ENCODE measurements at places on chromosomes 2 and 18.

GRCh38 chr2:142721015-142721414 lies 156.4 kb upstream of the KYNU start:
- H3K27ac ChIP-seq: no peak overlapping the region
- DNase-seq: no peak
- H3K4me3 ChIP-seq: no peak overlapping the region
- no peaks in the 10 kb centered on the region for H3K27me3 ChIP-seq
- H3K36me3 ChIP-seq: no peaks in the 10 kb centered on the region

DNA sequence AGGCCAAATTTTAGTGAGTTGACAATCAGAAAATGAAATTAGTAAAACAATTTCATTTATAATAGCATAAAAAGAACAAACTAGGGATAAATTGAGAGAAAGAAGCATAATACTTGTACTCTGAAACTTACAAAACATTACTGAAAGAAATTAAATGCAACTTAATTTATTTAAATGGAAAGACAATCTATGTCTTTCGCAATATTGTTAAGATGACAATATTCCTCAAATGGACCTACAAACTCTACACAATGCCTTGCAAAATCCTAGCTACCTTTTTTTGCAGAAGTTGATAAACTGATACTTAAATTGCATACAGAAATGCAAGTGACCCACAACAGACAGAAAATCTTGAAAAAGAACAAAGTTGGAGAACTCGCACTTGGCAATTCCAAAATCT lies 9.1 kb downstream of the EPG5 start:
- peaks cover 19% of the 10 kb centered on the region for H3K4me1 ChIP-seq
- H3K36me3 ChIP-seq: peaks cover 30% of the 10 kb centered on the region
- DNase-seq: no peak
- no peaks in the 10 kb centered on the region for H3K27me3 ChIP-seq
- H3K4me3 ChIP-seq: no peak overlapping the region

- no peak overlapping the region for H3K27ac ChIP-seq
- no peak overlapping the region for H3K4me3 ChIP-seq
- H3K36me3 ChIP-seq: no peaks in the 10 kb centered on the region
- H3K27me3 ChIP-seq: peaks cover 24% of the 10 kb centered on the region
Observed at GRCh38 chr2:9982248-9982647, 30.8 kb downstream of the GRHL1 start.

DNA sequence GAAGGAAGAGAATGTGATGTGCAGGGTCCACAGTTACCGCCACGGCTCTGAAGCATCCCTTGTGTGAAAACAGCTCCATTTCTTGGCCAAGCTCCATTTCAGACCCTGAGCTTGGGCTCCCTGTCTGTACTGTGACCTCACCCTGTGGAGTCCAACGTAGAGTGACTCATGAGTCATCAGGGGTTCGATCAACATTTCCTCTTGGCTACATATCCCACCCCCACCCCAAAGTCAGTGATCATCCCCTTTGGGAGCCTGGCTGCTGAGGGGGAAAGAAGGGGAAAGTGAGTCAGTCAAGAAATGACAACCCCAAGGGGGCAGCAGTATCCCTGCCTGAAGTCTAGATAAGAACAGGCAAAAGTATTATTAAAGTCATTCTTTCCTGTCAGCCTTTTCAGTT lies 62.2 kb downstream of the PAPOLG start:
- H3K27me3 ChIP-seq: no peaks in the 10 kb centered on the region
- H3K36me3 ChIP-seq: peaks cover 5% of the 10 kb centered on the region
- peak overlapping the region; percentile 61 for H3K4me3 ChIP-seq

- no peaks in the 10 kb centered on the region for H3K36me3 ChIP-seq
- H3K27ac ChIP-seq: peak overlapping the region; percentile 55
- no peak overlapping the region for H3K4me3 ChIP-seq
- no peak for DNase-seq
- peaks cover 12% of the 10 kb centered on the region for H3K4me1 ChIP-seq
Observed at GRCh38 chr2:226715347-226715990, 84.2 kb downstream of the IRS1 start.

DNA sequence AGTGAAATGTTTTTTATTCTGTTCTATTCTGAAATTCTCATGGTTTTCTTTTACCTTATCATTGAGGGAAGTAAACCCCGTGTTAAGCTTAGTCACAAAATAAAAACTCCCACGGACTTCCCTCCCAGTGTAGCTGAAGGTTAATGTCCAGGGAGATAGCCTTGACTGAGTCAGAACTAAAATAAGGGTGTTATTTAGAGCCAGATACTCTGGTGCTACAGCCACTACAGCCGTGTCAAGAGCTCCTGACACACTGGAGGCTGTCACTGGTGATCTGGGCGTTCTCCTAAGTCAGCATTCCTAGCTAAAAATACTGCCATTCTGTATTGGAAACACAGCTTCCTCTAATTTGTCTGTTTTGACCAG lies 82.0 kb upstream of the RANBP2 start:
- peaks cover 60% of the 10 kb centered on the region for H3K4me1 ChIP-seq
- peak overlapping the region; percentile 45 for H3K4me3 ChIP-seq
- H3K36me3 ChIP-seq: peaks cover 13% of the 10 kb centered on the region
- no peak for DNase-seq
- H3K27me3 ChIP-seq: no peaks in the 10 kb centered on the region

- peak; percentile 45 for DNase-seq
- peaks cover 20% of the 10 kb centered on the region for H3K27me3 ChIP-seq
- peaks cover 3% of the 10 kb centered on the region for H3K4me1 ChIP-seq
- no peak overlapping the region for H3K4me3 ChIP-seq
- H3K36me3 ChIP-seq: no peaks in the 10 kb centered on the region
- no peak overlapping the region for H3K27ac ChIP-seq
Observed at GRCh38 chr18:35525795-35526494, 28.2 kb upstream of the INO80C start.

GRCh38 chr2:17416884-17417391 lies 101.3 kb downstream of the RAD51AP2 start:
- no peak overlapping the region for H3K27ac ChIP-seq
- DNase-seq: no peak
- no peak overlapping the region for H3K4me3 ChIP-seq
- no peaks in the 10 kb centered on the region for H3K4me1 ChIP-seq

- H3K27me3 ChIP-seq: peaks cover 9% of the 10 kb centered on the region
- H3K27ac ChIP-seq: no peak overlapping the region
- H3K36me3 ChIP-seq: no peaks in the 10 kb centered on the region
- no peak overlapping the region for H3K4me3 ChIP-seq
Observed at GRCh38 chr18:610214-610928, 13.6 kb downstream of the CLUL1 start.

- H3K27me3 ChIP-seq: peaks cover 37% of the 10 kb centered on the region
- no peak overlapping the region for H3K4me3 ChIP-seq
- no peak overlapping the region for H3K27ac ChIP-seq
- H3K36me3 ChIP-seq: no peaks in the 10 kb centered on the region
- DNase-seq: no peak
- H3K4me1 ChIP-seq: no peaks in the 10 kb centered on the region
Observed at GRCh38 chr18:54316071-54316820, 41.4 kb downstream of the STARD6 start.

DNA sequence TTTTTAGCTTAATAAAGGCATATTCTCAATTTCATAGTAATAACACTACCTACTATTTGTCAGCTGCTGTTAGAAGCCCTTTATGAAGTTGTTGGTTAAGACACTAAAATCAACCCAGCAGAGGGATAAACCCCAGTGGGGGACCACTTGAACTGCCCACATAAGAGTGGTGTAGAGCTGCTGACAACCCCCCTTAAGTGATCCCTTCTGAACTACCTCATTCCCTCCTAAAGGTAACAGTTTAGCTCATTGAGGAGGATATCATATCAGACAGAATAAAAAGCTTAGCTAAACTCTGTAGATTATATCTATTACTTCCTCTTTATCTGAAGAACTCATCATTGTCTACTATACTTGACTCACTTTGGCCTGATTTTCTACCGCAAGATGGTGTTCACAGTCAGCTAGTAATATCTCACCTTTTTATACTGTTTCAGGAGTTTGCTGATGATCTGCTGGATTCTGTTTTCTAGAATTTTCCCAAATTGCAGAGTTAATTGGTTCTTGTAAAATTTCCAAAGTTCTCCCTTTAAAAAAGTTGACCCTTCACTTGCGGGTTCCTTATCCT lies 16.2 kb downstream of the GALM start:
- DNase-seq: no peak
- H3K4me1 ChIP-seq: peaks cover 52% of the 10 kb centered on the region
- peak overlapping the region; percentile 61 for H3K4me3 ChIP-seq
- H3K27ac ChIP-seq: peak overlapping the region; percentile 79

- H3K36me3 ChIP-seq: no peaks in the 10 kb centered on the region
- H3K4me3 ChIP-seq: no peak overlapping the region
- no peak for DNase-seq
- peaks cover 8% of the 10 kb centered on the region for H3K27me3 ChIP-seq
Observed at GRCh38 chr18:44599412-44599811, 81.3 kb upstream of the SETBP1 start.

- H3K4me1 ChIP-seq: peaks cover 4% of the 10 kb centered on the region
- no peak for DNase-seq
- H3K27me3 ChIP-seq: no peaks in the 10 kb centered on the region
- no peak overlapping the region for H3K4me3 ChIP-seq
Observed at GRCh38 chr2:188984065-188984491, 9.9 kb downstream of the COL3A1 start.

DNA sequence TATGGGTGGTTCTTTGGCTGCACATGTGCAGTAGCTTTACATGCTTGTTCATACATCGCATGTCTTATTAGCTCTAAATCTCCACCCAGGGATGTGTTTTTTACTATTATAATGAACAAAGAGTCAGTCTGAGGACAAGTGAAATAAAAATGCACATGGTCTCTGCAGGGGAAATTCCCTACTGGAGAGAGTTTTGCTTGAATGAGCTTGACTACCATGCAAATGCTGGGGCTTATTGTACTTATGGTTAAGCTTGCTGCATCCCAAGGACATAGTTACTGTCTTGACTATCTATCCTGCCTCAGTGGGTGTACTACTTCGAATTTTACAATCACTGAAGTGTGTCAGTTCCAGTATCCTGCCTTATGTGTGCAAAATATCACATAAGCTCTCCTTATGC lies 362.7 kb downstream of the TDRD15 start:
- no peaks in the 10 kb centered on the region for H3K4me1 ChIP-seq
- no peak overlapping the region for H3K27ac ChIP-seq
- H3K27me3 ChIP-seq: no peaks in the 10 kb centered on the region

- no peaks in the 10 kb centered on the region for H3K36me3 ChIP-seq
- no peaks in the 10 kb centered on the region for H3K27me3 ChIP-seq
- no peak overlapping the region for H3K4me3 ChIP-seq
Observed at GRCh38 chr2:99772591-99773331, 282.9 kb upstream of the REV1 start.

- H3K4me1 ChIP-seq: no peaks in the 10 kb centered on the region
- DNase-seq: no peak
- peaks cover 1% of the 10 kb centered on the region for H3K27me3 ChIP-seq
Observed at GRCh38 chr2:1914541-1915165, 170.3 kb upstream of the PXDN start.

DNA sequence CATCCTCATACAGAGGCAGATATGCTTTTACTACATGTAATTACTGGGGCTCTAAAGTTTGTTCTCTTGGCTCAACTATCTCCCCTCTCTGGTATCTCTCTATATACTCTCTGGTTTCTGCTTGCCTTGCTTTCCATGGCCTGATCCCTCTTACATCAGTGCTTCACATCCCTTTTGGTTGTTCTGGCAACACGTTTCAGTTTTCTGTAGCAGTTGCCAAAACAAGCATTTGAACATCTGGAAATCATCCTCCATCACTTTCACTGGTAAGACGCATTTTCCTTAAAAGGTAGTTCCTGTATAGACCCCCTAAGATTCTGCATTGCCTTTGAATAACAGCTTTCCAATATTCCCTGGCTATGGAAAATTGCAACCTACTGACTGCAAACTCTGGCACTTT lies 25.9 kb downstream of the COL5A2 start:
- H3K36me3 ChIP-seq: no peaks in the 10 kb centered on the region
- H3K27ac ChIP-seq: no peak overlapping the region
- no peak for DNase-seq
- H3K27me3 ChIP-seq: no peaks in the 10 kb centered on the region
- no peaks in the 10 kb centered on the region for H3K4me1 ChIP-seq

- no peak for DNase-seq
- H3K27ac ChIP-seq: no peak overlapping the region
- H3K4me3 ChIP-seq: no peak overlapping the region
- H3K27me3 ChIP-seq: peaks cover 40% of the 10 kb centered on the region
- H3K36me3 ChIP-seq: no peaks in the 10 kb centered on the region
Observed at GRCh38 chr2:12847694-12848575, 131.2 kb downstream of the TRIB2 start.

DNA sequence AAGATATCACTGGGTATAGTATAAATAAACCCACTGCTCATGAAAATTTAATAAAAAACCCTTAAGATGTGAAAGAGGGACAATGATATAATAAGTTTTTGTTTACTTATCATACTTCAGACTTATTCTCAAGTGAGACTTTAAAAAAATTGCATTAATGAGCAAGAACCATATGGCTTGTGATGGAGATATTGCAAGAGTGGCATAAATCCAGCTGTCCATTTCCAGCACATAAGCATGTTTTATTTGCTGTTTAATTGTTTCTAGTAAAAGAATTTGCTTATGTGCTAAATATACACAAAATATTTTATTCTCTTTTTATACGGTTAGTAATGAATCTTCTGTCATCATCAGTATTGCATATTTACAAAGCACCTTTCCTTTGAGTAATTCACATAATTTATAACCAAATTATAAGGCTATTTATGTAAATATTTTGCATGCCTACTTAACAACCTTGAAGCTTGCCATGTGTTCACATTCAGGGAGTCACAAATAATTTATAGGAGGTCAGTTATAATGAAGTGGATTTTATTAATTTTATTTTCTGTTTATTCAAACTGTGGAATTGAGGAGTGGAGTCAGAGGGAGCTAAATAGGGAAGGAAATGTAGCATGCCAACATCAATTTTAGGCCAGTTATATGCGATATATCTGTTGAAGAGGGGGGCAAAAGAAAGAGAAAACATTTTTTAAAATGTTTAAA lies 318.5 kb upstream of the CWC22 start:
- no peak overlapping the region for H3K4me3 ChIP-seq
- no peak for DNase-seq
- no peaks in the 10 kb centered on the region for H3K36me3 ChIP-seq

DNA sequence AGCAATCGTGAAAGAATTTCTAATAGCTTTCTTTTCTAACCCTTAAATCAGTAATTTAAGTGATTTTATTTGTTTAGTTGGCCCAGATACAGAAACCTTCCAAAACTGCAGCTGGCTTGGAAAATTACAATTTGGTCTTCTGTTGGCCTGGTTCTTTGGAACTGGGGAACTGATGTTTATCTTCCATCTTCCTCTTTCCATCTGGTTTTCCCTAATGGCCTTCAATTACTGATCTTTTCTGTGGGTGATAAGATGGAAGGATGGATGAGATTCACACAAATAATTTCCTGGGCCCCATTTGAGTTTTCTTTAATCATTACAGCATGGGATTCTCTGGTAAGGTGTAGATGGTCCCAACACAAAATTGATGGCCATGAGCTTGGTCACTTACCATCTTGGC lies 106.5 kb upstream of the CHRNA1 start:
- H3K36me3 ChIP-seq: no peaks in the 10 kb centered on the region
- no peak overlapping the region for H3K4me3 ChIP-seq
- no peak for DNase-seq
- no peaks in the 10 kb centered on the region for H3K4me1 ChIP-seq

DNA sequence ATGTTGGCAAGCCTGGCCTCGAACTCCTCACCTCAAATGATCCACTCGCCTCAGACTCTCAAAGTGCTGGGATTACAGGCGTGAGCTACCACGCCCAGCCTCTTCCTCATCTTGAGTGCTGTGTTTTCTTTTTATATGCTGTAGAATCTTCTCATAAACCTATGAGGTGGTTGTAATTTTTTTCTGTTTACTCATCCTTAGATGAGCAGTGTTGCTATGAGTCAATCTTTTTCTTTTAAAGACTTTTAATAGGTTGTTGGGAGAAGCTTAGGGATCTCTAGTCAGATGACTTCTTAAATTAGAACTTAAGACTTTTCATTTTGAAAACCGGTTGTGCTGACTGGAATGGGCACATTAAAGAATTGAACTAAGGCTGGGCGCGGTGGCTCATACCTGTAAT lies 8.7 kb upstream of the AAK1 start:
- H3K27me3 ChIP-seq: no peaks in the 10 kb centered on the region
- peak overlapping the region; percentile 4 for H3K4me3 ChIP-seq
- H3K4me1 ChIP-seq: peaks cover 42% of the 10 kb centered on the region
- no peaks in the 10 kb centered on the region for H3K36me3 ChIP-seq
- no peak for DNase-seq

All from activated CD4-positive, alpha-beta T cell treated with anti-CD3 and anti-CD28 coated beads, Interleukin-2, amount 10 ng/mL, durations not matched to agents 24 days and 14 days (primary cell).